ENCODE measurements at places on chromosomes 3 and 15.

- DNase-seq: peak; percentile 3
These were observed 769 bp downstream of the TAFA4 start for GRCh38 chr3:68931406-68932149.

DNA sequence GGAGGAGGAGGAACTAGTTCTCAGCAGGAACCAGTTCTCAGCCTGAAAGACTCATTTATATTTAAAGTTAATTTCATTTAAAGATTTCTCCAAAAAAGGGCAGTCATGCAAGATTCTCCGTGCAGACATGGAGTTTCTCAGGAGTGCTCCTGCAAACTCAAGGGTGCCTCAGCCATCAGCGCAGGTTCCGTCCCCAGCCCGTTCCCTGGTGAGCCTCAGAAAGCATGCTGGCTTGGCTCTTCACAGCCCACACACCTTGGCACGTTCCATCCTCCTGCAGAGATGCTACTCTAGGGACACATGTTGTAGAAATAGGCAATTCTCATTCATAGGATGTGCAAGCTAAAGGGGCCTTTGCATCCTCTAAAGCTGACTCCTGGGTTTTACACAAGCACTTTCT lies 123.0 kb downstream of the LIPC start:
- no peak for DNase-seq

GRCh38 chr15:73682600-73683090 lies 1.5 kb upstream of the CD276 start:
- DNase-seq: no peak

- no peak for DNase-seq
These were observed 106.6 kb upstream of the PTPRG start for GRCh38 chr3:61454801-61455200.

DNA sequence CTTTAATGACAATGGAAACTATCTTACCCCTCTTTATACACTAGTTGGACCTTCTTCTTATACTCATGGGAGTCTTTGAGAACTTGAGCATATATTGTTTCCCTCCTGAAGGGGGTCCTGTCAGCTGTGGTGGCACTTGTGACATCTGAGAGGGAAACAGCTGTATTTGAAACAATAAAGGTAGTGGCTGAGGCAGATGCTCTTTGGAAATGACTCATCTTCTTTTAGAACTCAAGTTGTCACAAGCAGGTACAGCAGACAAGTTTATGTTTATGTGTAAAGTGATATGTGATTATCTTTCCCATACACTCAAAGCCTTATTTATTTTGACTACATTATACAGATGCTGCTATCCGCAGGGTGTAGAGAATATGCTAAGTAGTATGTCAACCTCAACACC lies 220.0 kb upstream of the GRM7 start:
- DNase-seq: no peak

GRCh38 chr3:121482660-121483059 lies 63.1 kb downstream of the POLQ start:
- DNase-seq: no peak

GRCh38 chr3:189901481-189901880 lies 219.2 kb downstream of the P3H2 start:
- no peak for DNase-seq

DNA sequence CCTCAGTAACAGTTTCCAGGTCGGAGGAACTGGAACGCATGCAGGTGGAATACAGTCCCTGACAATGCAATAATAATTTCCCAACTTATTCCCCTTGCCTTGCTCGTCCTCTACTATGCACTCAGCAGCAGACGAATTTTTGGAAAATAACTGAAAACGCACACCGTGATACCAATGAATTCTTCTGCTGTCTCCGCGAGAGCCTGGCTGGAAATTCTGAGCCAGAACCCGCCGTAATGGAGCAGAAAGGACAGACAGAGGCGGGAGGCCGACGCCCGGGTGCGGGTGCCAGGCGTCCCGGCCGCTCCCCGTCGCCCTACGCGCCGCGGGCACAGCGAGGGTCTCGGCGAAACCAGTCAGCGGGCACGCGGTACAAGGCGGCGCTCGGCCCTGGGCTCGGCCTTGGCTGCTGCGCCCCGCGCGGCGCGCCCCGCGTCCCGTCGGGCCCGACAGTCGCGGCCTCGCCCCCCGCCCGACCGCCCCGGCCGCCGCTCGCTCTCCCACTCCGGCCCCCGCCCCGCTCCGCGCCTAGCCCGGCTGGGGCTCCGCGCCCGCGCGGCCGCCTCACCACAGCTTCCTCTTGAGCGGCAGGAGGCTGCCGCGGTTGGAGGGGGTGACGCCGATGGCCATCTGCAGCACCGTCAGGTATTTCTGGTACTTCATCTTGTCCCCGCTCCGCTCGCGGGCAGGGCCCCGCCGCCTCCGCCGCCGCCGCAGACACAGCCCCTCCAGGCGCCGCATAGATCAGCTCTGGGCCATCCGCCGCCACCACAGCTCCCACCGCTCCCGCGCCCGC lies 114.5 kb upstream of the GOLGA8J start:
- peak; percentile 5 for DNase-seq

- DNase-seq: peak; percentile 81
These were observed 66.2 kb upstream of the CSTA start for GRCh38 chr3:122258757-122259371.

- DNase-seq: no peak
These were observed 4.7 kb upstream of the CLASP2 start for GRCh38 chr3:33722626-33723370.

DNA sequence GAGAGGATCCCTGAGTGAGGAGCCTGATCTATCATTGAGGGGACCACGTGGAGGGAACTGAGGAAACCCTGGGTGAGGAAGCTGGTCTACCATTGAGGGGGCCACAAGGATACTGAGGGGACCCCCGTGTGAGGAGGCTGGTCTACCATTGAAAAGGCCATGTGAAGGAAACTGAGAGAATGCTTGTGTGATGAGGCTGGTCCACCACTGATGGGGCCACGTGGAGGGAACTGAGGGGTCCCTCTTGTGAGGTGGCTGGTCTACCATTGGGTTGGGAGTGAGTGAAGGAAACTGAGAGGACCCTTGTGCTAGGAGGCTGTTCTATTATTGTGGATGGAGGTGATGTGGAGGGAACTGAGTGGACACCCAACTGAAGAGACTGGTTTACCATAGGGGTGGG lies 161.3 kb downstream of the FBLN2 start:
- no peak for DNase-seq

GRCh38 chr3:13415997-13416793 lies 3.9 kb downstream of the NUP210 start:
- peak; percentile 50 for DNase-seq

- DNase-seq: no peak
These were observed 56.8 kb upstream of the TPM1 start for GRCh38 chr15:62985768-62986167.

- DNase-seq: no peak
These were observed 143.6 kb upstream of the GRM7 start for GRCh38 chr3:6717026-6717943.

GRCh38 chr3:62538691-62539356 lies 165.5 kb upstream of the FEZF2 start:
- DNase-seq: no peak

DNA sequence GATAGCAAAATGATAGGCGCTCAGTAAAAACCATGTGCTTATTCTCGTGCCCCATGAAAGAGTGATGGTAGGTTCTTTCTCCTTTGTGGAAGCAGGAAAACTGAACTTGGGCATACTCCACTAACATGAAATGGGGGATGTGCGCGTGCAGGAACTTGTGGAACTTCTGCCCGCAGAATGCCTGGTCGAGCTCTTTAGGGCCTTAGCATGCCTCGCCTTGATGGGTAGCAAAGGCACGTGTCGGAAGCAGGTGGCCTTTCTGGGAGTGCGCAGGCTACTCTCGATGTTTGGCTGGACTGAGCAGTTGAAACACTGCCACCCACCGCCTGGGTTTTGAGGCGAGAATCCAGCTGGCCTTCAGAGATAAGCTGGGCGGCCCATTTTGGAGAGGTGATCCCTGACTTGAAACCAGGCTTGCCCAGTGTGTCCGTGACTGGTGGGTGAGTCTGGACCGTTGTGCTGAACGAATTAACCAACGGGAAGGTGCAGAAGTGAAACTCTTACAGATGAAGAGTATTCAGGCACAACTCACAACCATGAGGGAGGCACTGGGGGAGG lies 842 bp downstream of the PCCB start:
- peak; percentile 37 for DNase-seq

GRCh38 chr3:188296761-188297612 lies 143.0 kb downstream of the LPP start:
- DNase-seq: no peak

DNA sequence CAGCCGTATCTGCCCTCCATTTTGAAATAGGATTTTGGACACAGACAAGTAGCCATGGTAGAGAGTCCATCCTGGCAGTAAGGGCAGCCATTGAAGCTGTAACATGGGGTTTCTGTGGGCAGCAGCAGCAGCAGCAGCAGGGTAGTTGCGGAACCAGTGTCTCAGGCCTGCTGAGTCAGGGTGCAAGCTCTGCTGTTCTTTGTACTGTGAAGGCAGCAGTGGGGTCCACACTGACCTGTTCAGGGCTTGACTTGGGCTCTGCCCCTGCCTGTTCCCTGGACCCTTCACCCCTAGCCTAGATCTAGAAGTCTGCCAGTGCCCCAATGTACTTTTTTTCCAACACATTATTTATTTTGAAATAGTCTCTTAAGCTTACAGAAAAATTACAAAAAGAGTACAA lies 9.7 kb downstream of the PEX5L start:
- no peak for DNase-seq

DNA sequence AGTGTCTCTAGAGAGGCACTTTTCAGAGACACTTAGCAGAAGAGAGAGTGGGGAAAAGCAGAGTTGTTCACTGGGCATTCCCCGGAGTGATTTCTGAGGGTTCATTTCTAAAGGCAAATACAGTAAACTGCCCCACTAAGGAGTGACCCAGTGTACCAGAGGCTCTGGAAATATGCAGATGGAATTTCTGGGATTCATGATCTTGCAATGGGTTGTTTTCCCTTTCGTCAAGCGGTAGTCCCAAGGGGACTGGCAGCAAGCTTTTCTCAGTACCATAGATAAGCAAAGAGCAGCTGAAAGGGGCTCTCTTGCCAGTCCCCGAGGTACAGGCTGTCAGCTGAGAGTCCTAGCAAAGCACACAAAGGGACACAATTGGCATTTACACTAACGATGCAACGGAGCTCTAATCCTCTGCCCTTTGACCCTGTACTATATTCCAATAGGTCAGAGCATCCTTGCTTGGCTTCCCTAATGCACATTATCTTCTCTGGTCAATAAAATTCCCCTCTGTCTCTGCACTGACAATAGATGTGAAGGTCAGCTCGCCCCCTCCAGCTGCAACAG lies 155.6 kb downstream of the SEMA6D start:
- no peak for DNase-seq

GRCh38 chr15:29835301-29835700 lies 13.0 kb upstream of the TJP1 start:
- no peak for DNase-seq

DNA sequence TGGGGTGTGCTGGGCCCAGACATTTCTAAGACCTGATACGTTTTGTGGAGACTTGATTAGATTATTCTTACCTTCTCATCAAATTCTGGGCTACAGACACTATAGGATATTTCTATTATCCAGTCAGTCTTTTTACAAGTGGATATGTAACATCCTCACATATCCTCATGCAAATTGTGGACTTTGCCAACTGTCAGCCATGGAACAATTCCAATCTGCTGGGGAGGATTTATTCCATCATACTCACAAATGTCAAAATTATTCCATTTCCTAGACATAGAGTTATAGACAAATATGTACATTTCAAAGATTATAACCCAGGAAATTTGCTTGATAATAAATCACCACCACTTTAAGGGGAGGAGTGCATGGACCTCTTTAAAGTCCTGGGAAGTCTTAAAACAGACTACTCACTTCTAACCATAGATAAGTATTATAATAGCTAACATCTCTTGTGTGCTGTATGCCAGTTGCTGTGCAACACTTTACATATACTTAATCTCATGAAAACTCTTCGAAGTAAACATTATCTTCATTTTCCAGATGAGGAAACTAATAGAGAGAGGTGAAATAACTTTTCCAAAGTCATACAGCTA lies 44.4 kb downstream of the CADPS start:
- DNase-seq: no peak

DNA sequence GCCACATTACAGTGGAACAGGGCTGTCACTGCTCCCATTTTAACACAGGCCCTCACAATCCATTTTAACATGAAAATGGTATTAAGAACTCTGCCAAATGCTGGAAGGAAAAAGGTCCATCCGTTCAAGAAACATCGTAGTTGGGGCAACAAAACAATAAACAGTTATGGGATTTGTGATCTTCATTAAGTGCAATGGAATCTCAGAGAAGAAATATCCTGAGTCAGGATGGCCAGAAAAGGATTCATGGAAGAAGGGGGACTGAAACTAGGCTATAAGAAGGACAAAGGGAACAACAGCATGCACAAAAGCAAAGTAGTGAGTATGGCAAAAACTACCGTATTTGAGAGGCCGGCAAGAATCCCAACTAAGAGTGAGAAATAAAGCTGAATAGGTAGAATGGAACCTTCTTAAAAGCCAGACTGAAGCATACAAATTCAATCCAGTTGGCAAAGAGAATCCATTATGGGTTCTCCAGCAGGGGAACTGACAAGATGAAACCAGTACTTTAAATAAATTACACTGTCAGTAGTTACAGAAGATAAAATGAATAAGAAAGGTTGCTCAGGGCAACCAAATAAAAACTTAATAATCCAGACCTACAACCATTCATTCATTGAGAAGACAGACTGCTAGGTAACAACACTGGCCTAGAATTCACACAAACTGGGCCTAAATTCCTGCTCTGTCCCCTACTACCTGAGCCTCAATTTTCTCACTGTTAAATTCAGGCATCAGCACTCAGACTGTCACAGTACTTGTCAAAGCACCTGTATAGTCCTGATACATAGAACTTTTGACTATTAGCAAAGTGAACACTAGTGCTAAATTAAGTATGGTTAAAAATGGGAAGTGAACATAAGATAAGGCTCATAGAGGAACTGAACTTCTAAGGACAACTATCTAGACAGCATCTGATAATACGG lies 6.3 kb downstream of the TBL1XR1 start:
- DNase-seq: no peak

GRCh38 chr3:160486459-160486869 lies 36.9 kb upstream of the TRIM59 start:
- no peak for DNase-seq

DNA sequence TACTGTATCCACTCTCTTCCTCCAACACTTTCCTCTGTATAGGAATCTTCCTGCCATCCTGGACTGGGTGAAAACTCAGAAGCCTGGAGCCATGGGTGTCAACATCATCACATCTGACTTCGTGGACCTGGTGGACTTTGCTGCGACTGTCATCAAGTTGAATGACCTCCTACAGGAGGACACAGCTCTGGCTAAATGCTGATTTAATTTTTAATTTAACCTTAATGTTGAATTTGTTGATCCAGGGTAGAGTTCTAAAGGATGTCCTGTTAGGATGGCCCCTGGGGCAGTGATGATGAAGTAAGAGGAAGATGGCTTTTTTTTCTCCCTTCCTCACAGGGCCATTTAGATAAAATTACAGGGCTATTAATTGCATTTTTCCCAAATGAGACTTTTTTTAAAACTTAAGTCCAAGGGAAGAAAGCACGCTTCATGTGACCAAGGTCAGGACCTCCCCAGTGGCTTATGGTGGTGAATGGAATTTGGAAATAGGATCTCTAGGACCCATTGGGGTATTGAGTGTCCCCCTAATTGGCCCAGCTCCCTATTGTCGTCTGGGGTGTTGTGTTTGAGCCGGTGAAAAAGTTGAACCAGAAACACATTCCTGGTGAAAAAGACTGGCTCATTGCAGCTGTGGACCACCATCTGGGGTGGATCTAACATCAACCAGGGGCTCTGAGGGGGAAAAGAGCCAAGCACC lies 125.7 kb upstream of the ZBED2 start:
- no peak for DNase-seq

Data from stimulated activated CD4-positive, alpha-beta T cell treated with anti-CD3 and anti-CD28 coated beads, Interleukin-15, amount 100 ng/mL, for 24 hours (primary cell).